CD4-positive, alpha-beta T cell treated with Interleukin-21 for 1 hour (primary cell): ENCODE measurements at places on chromosomes 6 and 20.

- peak; percentile 36 for DNase-seq
Measured at GRCh38 chr20:24917797-24918578, 31.1 kb upstream of the CST7 start.

DNA sequence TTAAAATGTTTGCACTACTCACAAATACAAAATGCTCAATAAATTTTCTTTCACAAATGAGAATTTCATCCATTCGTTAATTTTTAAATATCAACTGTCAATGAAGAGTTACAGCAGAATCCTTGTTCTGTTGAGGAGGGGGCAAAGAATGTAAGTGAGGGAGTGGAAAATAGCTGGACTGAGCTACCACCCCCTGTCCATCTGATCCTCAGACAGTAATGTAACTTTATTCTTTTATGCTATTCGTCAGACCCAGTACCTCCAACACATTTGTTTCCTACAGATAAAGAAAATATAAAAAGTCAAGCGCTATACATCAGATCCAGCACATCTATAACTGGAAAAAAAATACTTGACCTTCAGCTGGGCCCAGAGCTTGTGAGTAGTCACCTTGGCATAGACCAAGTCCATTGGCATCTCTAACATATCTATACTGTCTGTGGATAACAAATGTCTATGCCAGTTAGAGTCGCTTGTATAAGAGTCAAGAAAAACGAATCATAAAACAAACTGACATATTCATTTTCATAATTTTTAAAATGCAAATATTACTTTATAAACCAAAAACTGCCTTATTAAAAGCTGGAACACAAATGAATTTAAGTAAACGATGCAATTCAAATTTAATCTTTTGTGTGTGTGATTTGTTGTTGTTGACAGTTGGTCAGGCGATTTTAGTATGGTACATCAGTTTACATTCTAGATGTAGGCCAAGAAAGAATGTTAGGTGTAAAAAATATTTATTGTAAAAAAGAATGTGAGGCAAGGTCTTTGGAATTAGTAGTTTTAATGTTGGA is 57.2 kb upstream of the HFE start:
- DNase-seq = no peak

DNA sequence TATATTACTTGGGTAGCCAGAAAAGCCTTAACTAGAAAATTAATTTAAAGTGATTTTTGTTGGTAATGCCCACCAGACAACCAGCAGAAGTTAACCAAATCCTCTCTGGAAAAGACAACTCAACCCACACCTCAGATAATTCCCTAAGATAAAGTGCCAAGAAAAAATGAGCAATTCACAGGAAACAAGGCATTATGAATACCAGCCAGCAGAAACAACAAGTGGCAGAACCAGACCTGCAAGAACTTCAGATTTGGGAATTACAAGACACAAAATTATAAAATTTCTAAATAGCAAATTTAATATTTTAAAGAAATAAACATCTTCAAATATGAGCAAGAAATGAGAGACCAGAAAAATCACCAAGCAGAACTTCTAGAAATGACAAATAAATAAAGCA is 80.0 kb upstream of the MRPS10 start:
- DNase-seq = no peak

GRCh38 chr6:54173089-54173488 is 61.8 kb downstream of the MLIP start:
- DNase-seq = no peak

GRCh38 chr20:39850246-39850645 is 838.8 kb downstream of the MAFB start:
- DNase-seq = no peak

- DNase-seq = no peak
Measured at GRCh38 chr6:25239498-25239897, 39.7 kb upstream of the CARMIL1 start.

- no peak for DNase-seq
Measured at GRCh38 chr20:21613512-21613911, 92.0 kb upstream of the PAX1 start.

GRCh38 chr6:123604067-123604466 is 32.7 kb downstream of the TRDN start:
- DNase-seq = no peak

GRCh38 chr6:7267071-7267465 is 45.9 kb downstream of the SSR1 start:
- DNase-seq = no peak

DNA sequence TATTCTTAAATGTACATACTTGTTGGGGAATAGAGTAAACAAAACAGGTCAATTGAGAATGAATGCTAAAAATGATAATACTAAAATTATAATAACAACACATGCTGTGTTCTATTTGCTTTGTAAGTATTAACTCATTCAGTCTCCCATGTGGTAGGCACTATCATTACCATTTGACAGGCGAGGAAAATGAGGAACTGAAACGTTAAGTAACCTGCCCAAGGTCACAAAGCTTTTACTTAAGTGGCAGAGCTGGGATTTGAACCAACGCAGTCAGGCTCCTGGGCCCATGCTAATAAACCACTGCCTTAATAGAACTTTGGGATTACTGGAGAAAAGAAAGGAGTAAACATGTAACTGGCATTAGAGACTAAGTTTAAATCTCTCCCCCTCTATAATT is 3.8 kb downstream of the NSFL1C start:
- no peak for DNase-seq

DNA sequence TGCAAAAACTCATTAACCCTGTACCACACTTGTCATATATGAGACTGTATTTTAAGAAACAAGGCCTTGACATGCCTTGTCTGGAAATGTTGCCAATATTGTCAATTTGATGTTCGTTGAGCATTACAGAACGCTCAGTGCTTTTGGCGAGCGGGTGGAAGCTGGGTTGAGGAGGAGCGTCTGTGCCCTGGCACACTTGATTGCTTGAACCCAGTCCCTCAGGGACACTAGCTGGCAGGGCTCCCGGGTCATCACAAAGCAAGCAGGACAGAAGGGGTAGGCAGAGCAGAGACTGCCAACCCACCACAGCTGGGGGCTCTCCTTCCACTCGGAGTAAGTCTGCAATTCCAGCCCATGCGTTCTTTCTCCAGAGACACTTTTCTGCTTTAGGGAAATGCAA is 286.3 kb downstream of the KHDC1L start:
- DNase-seq = no peak
